ENCODE measurements at places on chromosomes 16 and 17.

DNA sequence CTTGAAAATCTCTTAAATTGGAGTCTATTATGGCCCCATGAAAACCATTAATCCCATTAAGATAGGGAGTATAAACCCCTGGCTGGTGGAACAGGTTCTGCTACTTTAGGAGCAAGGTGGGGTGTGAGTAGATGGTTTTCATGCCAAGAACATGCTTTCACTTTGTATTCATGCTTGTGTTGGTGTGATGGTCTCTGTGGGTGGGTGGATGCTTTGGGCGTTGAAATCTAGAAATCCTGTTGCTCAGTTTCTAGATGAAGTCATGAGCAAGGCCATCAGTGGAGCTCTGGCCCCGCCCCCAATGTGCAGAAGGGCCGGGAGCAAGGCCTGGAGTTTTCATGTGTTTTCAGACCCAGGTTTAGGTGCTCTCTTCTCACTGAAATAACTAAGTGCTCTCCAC lies 20.1 kb downstream of the PLD6 start:
- no peak for DNase-seq

DNA sequence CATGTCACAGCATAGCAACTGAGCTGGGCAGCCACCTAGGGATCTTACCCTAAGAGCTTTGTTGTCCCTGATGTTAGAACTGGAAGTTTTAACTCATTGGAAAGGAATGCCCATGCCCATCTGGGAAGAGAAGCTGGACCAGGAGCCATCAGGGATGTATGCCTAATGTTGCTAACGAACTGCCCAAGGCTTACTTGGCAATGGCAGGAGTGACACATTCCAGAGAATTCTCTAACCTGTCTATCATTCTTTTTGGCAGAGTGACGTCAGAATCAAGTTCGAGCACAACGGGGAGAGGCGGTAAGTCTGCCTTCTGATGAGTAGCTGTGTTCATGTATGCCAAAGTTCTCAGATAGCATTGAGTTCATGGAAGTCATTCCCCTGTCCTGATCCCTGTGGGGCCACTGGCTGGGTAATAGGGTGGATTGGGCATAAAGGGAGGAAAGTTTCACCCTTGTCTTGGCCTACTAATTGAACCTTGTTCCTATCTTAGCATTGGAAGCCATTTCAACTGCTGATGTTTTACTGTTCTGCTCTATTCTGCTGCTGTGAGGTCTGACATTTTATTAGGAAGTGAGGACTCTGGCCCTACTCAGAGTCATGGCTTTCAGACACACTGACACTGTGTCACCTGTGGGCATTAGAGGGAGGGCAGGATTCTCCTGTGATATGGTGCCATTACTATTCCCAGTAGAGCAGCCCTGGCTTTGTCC lies 23.7 kb downstream of the MAP3K3 start:
- DNase-seq = no peak

- peak; percentile 5 for DNase-seq
Observed at GRCh38 chr16:75818491-75818890, 92.2 kb upstream of the CPHXL start.

- no peak for DNase-seq
Observed at GRCh38 chr16:68166264-68166663, 69.7 kb downstream of the ESRP2 start.

GRCh38 chr17:47687748-47688147 lies 6.2 kb upstream of the TBKBP1 start:
- no peak for DNase-seq

DNA sequence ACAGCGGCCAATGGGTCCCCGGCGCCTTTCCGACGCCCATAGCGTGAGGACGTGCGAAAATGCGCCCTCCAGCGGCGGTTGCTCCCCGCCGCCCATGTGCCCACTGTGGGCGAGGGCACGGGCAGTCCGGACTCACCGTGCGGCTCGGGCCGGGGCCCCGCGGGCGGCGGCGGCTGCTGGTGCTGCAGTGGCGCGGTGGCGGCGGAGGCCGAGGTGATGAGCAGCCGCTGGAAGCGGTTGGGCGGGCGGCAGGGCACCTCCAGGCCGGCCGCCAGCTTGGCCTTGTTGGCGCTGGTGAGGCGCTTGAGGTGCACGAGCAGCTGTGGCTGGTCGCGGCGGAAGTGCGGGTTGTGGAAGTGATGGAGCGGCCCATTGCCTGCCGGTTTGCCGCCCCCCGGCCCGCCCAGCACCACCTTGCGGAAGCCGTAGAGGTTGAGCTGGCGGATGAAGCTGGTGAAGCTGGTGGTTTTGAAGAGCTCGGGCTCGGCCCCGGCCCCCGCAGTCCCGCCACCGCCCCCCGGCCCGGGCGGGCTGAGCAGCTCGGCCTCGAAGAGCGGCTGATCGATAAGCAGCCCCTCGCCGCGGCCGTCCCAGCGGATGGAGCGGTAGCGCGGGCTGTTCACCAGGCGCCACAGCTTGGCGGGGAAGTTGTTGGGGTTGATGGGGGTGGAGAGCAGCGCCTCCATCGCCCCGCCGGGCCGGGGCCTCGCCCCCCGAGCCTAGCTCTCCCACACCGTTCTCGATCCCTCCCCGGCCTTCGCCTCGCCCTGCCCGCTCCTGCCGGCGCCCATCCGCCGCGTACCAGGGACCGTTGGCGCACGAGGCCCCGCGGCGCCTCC lies at the start of gene HSF5:
Gene HSF5, minus strand, starts transcription at position 820 of the 839 bp plus-strand sequence. Its CDS starts 134 bp downstream, at position 686.
- no peak for DNase-seq

- no peak for DNase-seq
Observed at GRCh38 chr17:8766731-8767130, 8.4 kb upstream of the SPDYE4 start.

DNA sequence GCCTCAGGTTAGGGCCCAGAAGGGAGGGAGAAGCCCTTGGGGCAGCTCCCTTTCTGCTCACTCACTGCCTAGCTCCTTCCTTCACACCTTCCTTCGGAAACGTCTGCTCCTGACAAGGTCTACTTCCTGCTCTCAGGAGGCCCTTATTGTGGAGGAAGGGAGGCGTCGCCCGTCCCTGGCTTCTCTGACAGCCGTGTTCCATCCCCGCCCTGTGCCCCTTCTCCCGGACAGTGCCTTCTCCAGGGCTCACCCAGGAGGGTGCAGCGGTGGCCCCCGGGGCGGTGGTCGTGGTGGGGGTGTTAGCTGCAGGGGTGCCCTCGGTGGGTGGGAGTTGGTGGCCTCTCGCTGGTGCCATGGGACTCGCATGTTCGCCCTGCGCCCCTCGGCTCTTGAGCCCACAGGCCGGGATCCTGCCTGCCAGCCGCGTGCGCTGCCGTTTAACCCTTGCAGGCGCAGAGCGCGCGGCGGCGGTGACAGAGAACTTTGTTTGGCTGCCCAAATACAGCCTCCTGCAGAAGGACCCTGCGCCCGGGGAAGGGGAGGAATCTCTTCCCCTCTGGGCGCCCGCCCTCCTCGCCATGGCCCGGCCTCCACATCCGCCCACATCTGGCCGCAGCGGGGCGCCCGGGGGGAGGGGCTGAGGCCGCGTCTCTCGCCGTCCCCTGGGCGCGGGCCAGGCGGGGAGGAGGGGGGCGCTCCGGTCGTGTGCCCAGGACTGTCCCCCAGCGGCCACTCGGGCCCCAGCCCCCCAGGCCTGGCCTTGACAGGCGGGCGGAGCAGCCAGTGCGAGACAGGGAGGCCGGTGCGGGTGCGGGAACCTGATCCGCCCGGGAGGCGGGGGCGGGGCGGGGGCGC lies 231.9 kb downstream of the SEC14L1 start:
- DNase-seq = no peak

DNA sequence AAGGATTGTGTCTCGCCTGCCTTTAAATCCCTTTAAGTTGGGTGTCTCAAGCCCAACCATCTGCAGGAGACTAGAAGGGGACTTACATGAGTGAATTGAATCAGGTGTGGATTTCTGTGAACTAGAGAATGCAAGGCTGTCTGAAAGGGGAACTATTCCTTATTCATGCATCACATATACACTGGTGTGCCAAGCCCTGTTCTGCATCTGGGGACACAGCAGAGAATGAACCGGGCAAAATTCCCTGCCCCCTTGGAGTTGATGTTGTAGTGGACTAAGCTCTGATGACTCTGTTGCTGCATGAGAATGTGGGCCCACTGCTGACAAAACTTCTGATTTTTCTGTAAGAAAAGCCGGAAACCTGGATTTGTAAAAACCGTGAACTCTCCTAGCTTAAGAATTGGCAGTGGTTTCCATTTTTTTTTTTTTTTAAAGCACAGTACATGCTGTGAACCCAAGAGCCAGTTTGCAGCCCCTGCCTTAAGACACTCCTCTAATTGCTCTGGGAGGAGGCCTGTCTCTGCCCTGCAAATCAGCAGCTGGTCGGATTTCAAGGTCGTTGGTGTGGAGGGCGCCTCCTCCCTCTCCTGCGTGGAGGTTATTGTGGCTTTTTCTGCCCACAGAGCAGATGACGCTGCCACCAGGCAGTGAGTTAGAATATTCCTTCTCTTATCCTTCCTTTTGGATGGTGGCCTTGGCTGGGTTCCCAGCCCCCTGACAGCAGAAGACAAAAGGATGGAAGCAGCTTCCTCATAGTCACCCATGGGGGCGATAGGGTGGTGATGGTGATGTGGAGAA lies 131.0 kb downstream of the PRKCB start:
- DNase-seq = no peak

- DNase-seq = no peak
Observed at GRCh38 chr17:79581324-79581932, 29.4 kb downstream of the RBFOX3 start.

DNA sequence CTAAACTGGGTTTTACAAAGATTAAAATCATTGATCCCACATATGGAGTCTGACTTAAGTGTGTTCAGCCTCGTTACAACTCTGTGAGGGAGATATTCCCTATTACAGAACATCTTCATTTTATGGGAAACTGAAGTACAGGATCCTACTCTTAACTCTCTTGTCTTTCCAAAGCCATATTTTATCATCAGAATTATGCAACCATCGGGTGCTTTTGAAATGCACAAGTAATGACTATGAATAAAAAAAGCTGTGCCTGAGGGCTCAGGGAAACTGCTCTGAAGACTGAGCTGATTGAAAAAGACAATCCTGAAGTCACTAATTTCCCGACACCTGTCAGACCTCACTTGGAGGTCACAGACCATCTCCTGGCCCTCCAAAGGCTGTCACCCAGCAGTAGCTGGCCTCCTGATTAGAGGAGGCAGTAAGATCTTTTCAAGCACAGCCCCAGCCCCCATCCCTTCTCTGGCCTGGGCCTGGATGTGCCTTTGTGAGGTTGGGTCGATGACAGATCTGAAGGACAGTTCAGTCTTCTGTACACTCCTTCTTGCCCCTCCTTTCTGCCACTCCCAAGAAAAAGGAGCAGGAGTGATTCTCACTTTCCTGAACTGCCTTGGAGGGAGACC lies 5.6 kb downstream of the AKAP1 start:
- no peak for DNase-seq

DNA sequence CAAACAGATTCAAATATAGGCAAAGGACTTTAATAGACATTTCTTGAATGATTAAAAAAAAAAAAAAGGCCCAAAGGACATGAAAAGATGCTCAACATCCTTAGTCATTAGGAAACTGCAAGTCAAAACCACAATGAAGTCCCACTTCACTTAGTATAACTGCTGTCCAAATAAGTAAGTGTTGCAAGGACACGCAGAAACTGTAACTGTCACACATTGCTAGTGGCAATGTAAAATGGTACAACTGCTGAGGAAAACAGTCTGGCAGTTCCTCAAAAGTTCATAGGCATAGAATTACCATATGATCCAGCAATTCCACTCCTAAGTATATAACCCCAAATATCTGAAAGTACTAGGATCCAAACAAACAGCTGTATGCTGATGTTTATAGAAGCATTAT lies 112.7 kb downstream of the BRIP1 start:
- no peak for DNase-seq

GRCh38 chr16:67968400-67969253 lies at the start of gene SLC12A4:
TSS of gene SLC12A4 (minus strand) at chr16:67968637. CDS start at chr16:67968553, 84 bp downstream.
- DNase-seq = peak; percentile 88

GRCh38 chr17:1486802-1487695 lies 5.4 kb downstream of the MYO1C start:
- no peak for DNase-seq

- DNase-seq = no peak
Observed at GRCh38 chr17:21202512-21202911, 11.4 kb downstream of the TMEM11 start.

- no peak for DNase-seq
Observed at GRCh38 chr17:44928136-44928535, 12.8 kb upstream of the GFAP start.

DNA sequence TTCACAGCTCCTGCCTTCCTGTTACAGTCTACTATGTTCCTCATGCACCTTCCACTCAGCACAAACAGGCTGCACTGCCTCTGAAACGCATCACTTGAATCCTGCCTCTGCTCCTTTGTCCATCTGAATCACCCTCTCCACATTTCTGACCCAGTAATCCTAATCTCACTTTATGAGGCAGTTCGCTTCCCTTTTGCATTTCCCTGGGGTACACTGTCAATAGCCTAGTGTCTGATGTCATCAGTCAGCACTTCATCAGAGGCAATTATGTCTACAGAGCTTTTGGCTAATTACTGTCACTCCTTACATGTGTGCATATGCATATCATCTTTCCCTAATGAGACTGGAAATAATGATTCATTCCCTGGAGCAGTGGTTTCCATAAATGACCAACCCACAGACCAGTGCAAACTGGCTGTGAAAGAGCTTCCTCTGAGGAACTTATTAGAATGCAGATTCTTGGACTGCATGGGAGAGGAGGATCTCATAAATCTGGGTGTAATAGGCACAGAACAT lies 23.6 kb downstream of the CA4 start:
- peak; percentile 60 for DNase-seq
